ENCODE measurements at places on chromosomes 1 and 21.

DNA sequence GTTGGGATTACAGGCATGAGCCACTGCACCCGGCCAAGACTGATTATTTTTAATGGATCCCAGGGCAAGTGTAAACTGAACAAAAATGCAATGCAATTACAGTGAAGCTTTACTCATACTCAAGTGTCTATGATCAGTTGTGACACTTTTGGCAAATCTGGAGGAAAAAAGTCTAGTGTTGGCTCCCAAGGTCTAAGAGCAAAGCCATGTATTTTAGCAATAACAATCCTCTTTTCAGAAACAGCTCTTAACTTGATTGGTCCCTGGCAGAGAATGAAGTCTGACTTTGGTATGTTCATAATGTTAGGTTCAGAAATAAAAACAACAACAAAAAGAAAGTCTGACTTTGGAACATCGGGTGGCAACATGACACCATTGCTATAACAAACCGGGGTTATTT is 40.2 kb upstream of the C1orf53 start:
- no peak for DNase-seq

- DNase-seq = no peak
Observed at GRCh38 chr1:26142159-26142558, 16.7 kb upstream of the FAM110D start.

DNA sequence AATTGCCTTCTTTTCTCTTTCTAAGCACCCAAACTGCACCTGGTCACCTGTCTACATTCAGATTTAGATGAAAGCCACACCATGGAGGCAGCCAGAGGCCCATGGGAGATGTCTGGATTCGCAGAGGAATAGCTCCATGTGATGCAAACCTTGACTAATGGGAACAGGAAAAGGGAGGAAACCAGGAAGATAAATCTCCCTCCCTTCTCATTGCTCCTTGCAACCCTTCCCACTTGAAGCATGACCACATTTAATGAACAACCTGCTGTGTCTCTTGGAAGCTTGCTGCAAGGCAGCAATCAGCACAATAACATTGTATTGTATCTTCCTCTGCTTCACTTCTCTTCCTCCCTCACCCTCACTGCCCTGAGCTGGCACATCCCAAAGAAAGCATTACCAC is 42.6 kb upstream of the KLF17 start:
- DNase-seq = no peak

DNA sequence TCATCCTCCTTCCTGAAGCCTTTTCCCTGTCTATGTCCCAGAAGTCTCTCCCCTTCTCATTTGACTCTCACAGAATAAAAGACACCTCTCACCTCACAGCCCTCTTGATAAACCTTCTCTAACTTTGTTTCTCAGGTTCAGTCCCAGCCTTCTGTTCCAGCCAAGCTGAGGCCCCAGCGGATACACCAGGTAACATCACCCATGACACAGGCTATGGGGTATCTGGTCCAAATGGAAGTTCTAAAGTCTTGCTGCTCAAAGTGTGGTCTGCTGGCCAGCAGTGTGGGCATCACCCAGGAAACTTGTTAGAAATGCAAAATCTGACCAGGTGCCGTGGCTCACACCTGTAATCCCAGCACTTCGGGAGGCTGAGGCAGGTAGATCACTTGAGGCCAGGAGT is 23.2 kb downstream of the LY9 start:
- no peak for DNase-seq

- DNase-seq = no peak
Observed at GRCh38 chr1:61368876-61369275, 286.5 kb downstream of the NFIA start.

GRCh38 chr1:74693473-74693872 is 19.9 kb upstream of the ERICH3 start:
- DNase-seq = no peak

DNA sequence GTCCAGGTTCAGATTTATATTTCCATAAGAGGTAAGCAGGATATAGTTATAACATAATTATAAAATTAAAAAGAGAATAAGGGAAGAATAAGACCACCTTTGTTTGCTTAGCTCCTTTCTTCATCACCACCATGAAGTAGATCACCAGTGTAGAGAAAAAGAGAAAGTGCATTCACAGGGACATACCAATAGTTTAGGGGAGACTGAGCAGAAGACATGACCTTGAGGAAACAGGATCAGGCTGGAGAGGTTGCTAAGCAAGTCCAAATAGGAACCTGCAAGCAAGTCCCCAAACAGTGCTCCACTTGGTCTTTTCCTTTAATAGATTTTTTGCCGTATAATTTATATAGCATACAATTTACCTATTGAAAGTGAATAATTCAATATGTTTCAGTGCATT is 63.0 kb downstream of the KCNT2 start:
- no peak for DNase-seq

GRCh38 chr1:42691157-42691498 is 8.9 kb downstream of the YBX1 start:
- no peak for DNase-seq
